ENCODE measurements at places on chromosomes 1 and 21. TPM values are rescaled to one million over a fixed set of nuclear protein-coding genes. Genes with fewer than 3 reads are reported as not detected.
A peak's percentile ranks its signal among the peaks of the same experiment; 100 is the strongest.

DNA sequence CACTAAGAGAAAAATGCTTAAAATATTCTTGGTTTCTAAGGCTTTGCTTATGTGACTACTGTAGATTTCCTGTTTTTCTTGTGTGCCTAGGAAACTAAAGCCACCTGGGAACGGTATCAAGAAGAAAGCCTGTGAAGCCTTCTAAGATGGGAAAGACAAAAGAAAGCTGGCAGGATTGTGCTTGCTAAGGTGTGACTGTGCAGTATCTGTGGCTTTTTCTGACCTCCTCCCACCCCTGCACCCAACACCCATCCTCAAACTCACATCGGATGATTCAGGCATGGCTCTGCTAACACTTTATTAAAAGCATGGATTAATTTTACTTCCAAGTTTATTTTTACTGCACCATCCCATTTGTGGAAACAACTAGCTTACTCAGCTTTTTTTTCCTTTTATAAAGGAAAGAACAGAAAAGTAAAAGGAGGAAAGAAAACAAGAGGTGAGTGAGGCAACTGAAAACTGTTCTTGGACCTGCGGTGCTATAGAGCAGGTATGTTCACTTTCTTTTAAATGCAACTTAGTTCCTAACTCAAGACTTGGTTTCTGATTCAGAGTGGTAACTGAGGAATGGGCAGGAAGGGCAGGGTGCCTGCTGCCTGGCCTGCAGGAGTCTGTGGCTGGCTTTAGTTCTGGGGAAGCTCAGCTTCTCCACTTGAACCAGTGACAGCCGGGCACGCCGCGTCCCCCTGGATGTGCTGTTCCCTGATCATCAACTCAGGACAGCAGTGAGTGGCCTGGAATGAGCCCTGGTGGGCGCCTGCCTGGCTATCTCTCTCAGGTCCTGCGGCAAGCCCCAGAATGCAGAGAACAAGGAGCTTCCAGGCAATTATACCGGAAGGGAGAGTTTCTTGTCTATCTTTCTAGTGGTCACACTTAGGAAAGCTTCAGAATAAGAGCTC is at the start of gene GBP6:
TSS of gene GBP6 (plus strand) at position 422 of the 899 bp plus-strand sequence. CDS start 4,493 bp downstream, outside the sequence.
- no peak within 1 kb of the TSS for H3K27ac ChIP-seq

- no peaks in the 10 kb centered on the region for H3K27me3 ChIP-seq
- H3K4me3 ChIP-seq: no peak overlapping the region
- no peaks in the 10 kb centered on the region for H3K36me3 ChIP-seq
- DNase-seq: no peak
- no peak overlapping the region for H3K27ac ChIP-seq
Observed at GRCh38 chr1:13812456-13813397, 112.7 kb downstream of the PRDM2 start.

- no peak overlapping the region for H3K4me3 ChIP-seq
- no peaks in the 10 kb centered on the region for H3K36me3 ChIP-seq
- peak; percentile 75 for DNase-seq
- peaks cover 24% of the 10 kb centered on the region for H3K4me1 ChIP-seq
Observed at GRCh38 chr1:8083739-8084484, 57.8 kb upstream of the ERRFI1 start.

- no peak for DNase-seq
- no peaks in the 10 kb centered on the region for H3K4me1 ChIP-seq
- no peak overlapping the region for H3K4me3 ChIP-seq
- no peak overlapping the region for H3K27ac ChIP-seq
Observed at GRCh38 chr1:182351790-182352364, 39.7 kb downstream of the GLUL start.

- no peaks in the 10 kb centered on the region for H3K36me3 ChIP-seq
- no peak overlapping the region for H3K27ac ChIP-seq
- peaks cover 3% of the 10 kb centered on the region for H3K4me1 ChIP-seq
- DNase-seq: no peak
- H3K4me3 ChIP-seq: no peak overlapping the region
Observed at GRCh38 chr1:41657679-41658295, 173.3 kb upstream of the EDN2 start.

GRCh38 chr1:26998429-26999300 is 5.2 kb downstream of the TRNP1 start:
- no peaks in the 10 kb centered on the region for H3K36me3 ChIP-seq
- no peak for DNase-seq
- H3K27ac ChIP-seq: peak overlapping the region; percentile 52
- H3K27me3 ChIP-seq: peaks cover 21% of the 10 kb centered on the region

- H3K4me3 ChIP-seq: no peak overlapping the region
- no peak overlapping the region for H3K27ac ChIP-seq
- peaks cover 4% of the 10 kb centered on the region for H3K4me1 ChIP-seq
- DNase-seq: no peak
Observed at GRCh38 chr1:3396411-3396810, 58.1 kb upstream of the ARHGEF16 start.

GRCh38 chr1:74245168-74245772 is 10.1 kb downstream of the TNNI3K start:
- no peak overlapping the region for H3K27ac ChIP-seq
- no peak for DNase-seq
- no peaks in the 10 kb centered on the region for H3K36me3 ChIP-seq
- no peaks in the 10 kb centered on the region for H3K27me3 ChIP-seq
- no peaks in the 10 kb centered on the region for H3K4me1 ChIP-seq
- no peak overlapping the region for H3K4me3 ChIP-seq

GRCh38 chr1:32500387-32501209 is 35.7 kb downstream of the ZBTB8B start:
- peak overlapping the region; percentile 64 for H3K27ac ChIP-seq
- H3K4me3 ChIP-seq: peak overlapping the region; percentile 47
- no peaks in the 10 kb centered on the region for H3K27me3 ChIP-seq
- peak; percentile 74 for DNase-seq

- H3K36me3 ChIP-seq: no peaks in the 10 kb centered on the region
- H3K27me3 ChIP-seq: no peaks in the 10 kb centered on the region
- peak overlapping the region; percentile 39 for H3K27ac ChIP-seq
- DNase-seq: no peak
Observed at GRCh38 chr21:34582506-34583150, 32.3 kb downstream of the RCAN1 start.

DNA sequence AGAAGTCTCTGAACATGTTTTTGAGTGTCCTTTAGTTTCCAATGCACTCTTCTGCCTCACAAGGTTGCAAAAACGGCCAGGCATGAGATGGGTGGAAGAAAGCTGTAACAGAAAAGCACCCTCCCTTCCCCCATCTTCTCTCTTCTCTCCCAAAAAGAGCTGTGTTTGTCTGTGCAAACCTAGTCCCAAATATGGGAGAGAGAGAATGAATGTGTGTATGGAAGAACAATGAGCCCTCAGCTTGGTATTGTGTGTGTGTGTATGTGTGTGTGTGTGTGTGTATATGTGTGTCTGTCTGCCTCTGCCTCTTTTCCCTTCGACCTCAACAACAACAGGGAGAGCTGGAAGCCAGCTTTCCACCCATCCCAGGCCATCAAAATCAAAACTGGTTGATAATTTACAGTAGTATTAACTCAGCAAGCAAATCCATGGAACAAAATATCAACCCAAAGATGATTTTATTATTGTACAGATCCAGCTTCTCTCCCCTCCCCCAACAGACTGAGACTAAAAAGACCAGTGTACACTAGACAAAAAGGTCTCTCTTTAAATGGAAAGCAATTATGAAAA is 1.8 kb downstream of the RERE start:
- no peaks in the 10 kb centered on the region for H3K27me3 ChIP-seq
- H3K4me1 ChIP-seq: peaks cover 11% of the 10 kb centered on the region
- H3K27ac ChIP-seq: peak overlapping the region; percentile 98

- no peak for DNase-seq
- H3K36me3 ChIP-seq: no peaks in the 10 kb centered on the region
- H3K27ac ChIP-seq: peak overlapping the region; percentile 8
- no peaks in the 10 kb centered on the region for H3K4me1 ChIP-seq
Observed at GRCh38 chr1:61638911-61639605, 85.9 kb downstream of the TM2D1 start.

DNA sequence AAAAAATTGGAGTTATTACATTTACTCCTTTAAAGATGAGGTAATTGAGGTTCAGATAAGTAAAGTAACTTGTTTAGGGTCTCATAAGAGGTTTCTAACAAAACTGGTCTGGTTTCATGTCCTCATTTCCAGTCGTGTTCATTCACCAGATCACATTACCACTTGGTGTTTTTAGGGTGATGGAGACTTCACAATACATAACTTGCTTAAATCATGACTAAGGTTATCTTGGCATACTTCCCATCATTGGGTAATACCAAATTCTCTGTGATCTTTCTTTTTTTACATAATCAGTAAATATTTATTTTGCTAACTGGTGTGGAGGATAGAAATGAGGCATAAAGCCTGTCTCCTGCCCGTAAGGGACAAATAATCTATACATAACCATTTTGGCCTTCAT is 31.6 kb upstream of the RPTN start:
- no peak for DNase-seq
- H3K36me3 ChIP-seq: no peaks in the 10 kb centered on the region
- H3K27ac ChIP-seq: no peak overlapping the region

- no peak overlapping the region for H3K4me3 ChIP-seq
- no peak overlapping the region for H3K27ac ChIP-seq
- H3K36me3 ChIP-seq: peaks cover 73% of the 10 kb centered on the region
- no peaks in the 10 kb centered on the region for H3K4me1 ChIP-seq
Observed at GRCh38 chr21:42864286-42864685, 15.1 kb downstream of the WDR4 start.

DNA sequence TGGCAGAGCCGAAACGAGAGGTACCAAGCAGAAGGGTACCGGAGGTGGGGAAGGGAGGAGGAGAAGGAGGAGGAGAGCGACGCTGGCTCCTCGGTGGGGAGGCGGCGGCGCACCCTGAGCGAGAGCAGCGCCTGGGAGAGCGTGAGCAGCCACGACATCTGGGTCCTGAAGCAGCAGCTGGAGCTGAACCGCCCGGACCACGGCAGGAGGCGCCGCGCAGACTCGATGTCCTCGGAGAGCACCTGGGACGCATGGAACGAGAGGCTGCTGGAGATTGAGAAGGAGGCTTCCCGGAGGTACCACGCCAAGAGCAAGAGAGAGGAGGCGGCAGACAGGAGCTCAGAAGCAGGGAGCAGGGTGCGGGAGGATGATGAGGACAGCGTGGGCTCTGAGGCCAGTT is 32.4 kb downstream of the STYXL2 start:
- H3K36me3 ChIP-seq: no peaks in the 10 kb centered on the region
- no peaks in the 10 kb centered on the region for H3K27me3 ChIP-seq
- no peak overlapping the region for H3K27ac ChIP-seq
- H3K4me3 ChIP-seq: no peak overlapping the region
- DNase-seq: no peak
- H3K4me1 ChIP-seq: peaks cover under 1% of the 10 kb centered on the region

DNA sequence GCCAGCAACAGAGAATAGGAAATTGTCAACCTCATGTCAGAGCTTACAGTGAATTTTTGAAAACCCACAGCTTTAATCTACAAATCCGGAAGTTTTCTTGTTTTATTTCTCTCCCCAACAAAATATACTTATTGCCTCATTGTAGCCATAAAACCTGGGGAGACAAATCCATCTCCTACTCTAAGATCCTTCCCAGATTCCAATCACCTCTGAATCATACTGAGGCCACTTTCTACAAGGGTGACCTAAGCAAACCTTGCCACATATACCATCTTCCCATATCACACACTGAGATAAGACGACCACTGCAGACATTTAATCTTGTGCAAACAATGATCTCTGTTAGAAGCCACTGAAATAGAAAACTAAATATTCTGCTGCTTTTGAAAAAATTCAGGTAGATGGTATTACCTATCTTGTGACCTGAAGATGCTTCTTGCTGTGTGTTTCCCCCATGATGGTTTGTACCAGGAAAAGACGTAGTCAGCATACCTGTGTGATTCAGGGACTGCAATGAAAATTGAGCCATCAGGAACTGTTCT is 171.5 kb upstream of the DUSP10 start:
- H3K36me3 ChIP-seq: no peaks in the 10 kb centered on the region
- no peak overlapping the region for H3K27ac ChIP-seq
- H3K4me1 ChIP-seq: no peaks in the 10 kb centered on the region

DNA sequence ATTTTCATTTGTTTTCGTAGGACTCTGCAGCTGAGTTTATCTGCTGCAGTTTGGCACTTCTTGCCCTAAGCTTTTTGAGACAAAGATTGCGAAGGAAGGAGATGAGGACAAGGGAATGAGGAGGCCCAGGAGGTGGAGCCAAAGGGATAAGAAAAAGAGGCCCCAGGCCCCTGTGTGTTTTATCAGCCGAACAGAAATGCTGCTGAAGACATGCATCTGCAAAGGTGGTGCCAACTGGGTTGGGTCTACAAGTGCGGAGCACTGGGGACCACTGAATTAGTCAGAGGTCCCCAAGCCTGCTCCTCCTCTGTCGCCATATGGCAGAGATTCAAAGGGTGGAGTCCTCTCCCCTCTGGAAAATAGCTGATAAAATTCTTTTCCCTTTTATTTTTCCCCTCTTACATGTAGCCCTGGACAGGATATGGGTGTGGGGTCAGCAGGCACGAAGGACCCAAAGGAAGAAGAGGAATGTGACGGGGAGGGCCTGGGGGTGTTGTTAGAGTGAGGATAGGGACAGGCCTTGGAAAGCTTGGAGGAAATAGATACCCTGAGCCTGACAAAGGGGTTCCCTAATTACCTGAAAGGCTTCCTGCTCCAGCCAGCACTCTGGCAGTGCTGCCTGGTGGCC is 2.7 kb downstream of the CD34 start:
- H3K27ac ChIP-seq: no peak overlapping the region
- H3K36me3 ChIP-seq: no peaks in the 10 kb centered on the region
- no peak for DNase-seq
- no peaks in the 10 kb centered on the region for H3K4me1 ChIP-seq

DNA sequence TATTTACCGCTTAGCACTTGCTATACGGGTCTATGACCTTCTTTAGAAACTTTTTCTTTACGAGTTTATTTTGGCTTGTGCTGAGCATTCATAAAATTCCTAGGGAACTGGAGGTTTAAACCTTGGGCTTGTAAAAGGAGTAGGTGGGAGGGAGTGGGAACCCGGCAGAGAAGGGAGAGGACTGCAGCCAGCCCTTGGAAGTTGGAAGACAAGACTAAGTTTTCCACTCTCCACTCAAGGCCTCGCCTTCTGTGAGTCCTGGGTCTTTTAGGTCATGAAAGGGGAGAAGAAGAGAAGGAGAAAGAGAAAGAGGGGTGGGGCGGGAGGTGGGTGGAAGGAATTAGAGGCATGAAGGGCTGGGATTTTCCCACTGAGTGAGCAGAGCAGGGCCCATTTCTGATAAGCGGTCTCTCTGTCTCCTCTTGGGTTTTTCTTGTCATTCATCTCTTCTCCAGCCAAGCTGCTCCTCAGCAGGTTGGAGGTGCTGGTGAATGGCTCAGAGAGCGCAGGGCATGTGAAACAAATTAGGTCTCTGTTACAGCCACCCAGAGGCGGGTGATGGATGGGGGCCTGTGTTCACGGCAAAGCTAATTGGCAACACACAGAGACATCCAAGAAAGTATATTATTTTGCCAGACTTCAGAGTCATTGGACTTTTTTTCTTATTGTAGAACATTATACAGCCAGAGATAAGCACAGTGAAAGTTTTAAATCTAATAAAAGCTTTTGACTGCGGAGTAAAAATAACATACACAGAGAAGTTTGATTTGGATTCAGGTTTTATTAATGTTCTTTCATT is 247.3 kb downstream of the FOXD2 start:
- H3K4me1 ChIP-seq: peaks cover 5% of the 10 kb centered on the region
- no peak overlapping the region for H3K27ac ChIP-seq
- no peak for DNase-seq
- no peaks in the 10 kb centered on the region for H3K27me3 ChIP-seq
- no peaks in the 10 kb centered on the region for H3K36me3 ChIP-seq

The HSD3B2 gene
- 0.72 TPM for polyA plus RNA-seq

The S100A7A gene
- not detected for polyA plus RNA-seq

The CYB561D1 gene
- 7.2 TPM for polyA plus RNA-seq

The CTSE gene
- 19.6 TPM for polyA plus RNA-seq

The TIAM1 gene
- polyA plus RNA-seq: 6.3 TPM

The NPR1 gene
- 4.7 TPM for polyA plus RNA-seq

The TBX19 gene
- polyA plus RNA-seq: 2.3 TPM

The GON4L gene
- 51.0 TPM for polyA plus RNA-seq

Measured in large intestine (tissue), 12 donors.